Bone marrow (tissue), 2 donors: ENCODE measurements at places on chromosomes 1 and 21.

DNA sequence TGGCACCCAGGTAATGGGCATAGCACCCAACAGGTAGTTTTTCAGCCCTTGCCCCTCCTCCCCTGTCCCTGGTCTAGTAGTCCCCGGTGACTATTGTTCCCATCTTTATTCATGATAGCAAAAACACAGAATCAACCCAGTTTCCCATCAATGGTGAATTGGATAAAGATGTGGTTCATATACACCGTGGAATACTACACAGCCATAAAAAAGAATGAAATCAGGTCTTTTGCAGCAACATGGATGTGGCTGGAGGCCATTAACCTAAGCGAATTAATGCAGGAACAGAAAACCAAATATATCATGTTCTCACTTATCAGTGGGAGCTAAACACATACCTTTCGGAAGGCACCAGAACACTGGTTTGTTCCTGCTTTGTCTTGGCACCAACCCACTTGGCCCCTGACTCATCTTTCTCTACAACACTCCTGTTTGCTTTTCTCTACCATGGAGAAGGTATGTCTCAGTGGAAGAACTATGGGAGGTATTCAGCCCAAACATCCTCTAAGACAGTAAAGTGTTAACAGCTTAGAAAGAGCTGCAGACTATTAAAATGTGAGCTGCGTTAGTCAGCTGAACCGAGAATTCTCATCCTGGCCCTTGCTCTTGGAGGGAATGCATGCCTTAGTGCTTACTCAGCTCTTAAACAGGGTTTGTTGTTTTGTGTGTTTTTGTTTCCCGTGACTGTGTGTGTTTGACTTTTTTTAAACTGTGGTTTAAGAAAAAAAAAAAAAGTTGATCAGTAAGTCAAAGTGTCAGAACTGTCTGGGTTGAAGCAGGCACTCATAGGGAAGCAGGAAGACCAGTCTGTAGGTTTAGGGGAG lies 203.0 kb downstream of the TOMM20 start:
- peak; percentile 88 for DNase-seq

- no peak for DNase-seq
Measured at GRCh38 chr1:227906550-227907071, 41.1 kb downstream of the WNT9A start.

GRCh38 chr1:72601035-72601674 lies 318.8 kb upstream of the NEGR1 start:
- no peak for DNase-seq

DNA sequence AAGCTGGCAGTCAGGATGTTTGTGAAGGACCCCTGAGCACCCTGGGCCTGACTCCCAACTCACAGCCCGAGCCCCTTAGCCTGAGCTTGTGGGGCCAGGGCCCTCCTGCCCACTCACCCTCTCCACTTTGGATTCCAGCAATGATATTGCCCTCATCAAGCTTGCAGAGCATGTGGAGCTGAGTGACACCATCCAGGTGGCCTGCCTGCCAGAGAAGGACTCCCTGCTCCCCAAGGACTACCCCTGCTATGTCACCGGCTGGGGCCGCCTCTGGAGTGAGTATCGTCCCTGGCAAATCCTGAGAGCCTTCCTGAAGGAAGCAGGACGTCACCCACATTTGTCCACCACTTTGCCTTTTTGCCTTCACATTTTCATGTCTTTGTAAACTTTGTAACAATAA lies 5.0 kb downstream of the CTRC start:
- no peak for DNase-seq

DNA sequence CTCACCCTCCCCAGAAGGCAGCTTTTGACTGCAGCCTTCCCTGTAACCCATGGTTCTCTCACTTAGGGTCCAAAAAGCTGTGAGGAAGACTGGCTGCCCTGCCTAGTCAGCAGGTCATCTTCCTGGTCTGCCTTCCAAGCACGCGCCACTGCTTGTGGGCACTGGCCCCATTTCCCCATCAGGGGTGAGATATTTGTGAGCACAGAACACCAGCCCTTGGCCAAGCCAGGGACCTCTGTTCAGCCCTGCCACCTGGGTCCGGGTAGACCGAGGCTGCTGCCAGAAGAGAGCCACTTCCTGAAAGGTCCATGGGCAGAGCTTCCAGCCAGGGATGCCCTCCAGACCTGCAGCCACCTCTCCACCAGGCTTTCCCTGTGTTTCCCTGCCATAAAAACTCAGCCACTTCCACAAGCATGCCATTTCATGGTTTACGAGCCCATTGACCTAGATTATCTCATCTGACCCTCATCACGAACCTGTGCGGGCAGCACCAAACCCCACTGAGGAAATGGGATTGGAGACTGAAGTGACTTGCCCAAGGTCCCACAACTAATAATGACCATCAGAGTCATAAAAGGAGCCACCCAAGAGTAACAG lies 40.5 kb downstream of the GLIS1 start:
- no peak for DNase-seq
